NCI-H1436 (cell line): ENCODE measurements at places on chromosomes 6 and 20.

GRCh38 chr20:54550776-54551396 lies 75.5 kb downstream of the DOK5 start:
- DNase-seq = no peak

- DNase-seq = no peak
Observed at GRCh38 chr6:47306887-47307286, 2.8 kb downstream of the TNFRSF21 start.

GRCh38 chr20:54073288-54073687 lies 2.9 kb upstream of the BCAS1 start:
- no peak for DNase-seq

GRCh38 chr6:147700436-147701209 lies 192.1 kb downstream of the SAMD5 start:
- no peak for DNase-seq

- no peak for DNase-seq
Observed at GRCh38 chr20:20649945-20650344, 62.5 kb downstream of the RALGAPA2 start.

DNA sequence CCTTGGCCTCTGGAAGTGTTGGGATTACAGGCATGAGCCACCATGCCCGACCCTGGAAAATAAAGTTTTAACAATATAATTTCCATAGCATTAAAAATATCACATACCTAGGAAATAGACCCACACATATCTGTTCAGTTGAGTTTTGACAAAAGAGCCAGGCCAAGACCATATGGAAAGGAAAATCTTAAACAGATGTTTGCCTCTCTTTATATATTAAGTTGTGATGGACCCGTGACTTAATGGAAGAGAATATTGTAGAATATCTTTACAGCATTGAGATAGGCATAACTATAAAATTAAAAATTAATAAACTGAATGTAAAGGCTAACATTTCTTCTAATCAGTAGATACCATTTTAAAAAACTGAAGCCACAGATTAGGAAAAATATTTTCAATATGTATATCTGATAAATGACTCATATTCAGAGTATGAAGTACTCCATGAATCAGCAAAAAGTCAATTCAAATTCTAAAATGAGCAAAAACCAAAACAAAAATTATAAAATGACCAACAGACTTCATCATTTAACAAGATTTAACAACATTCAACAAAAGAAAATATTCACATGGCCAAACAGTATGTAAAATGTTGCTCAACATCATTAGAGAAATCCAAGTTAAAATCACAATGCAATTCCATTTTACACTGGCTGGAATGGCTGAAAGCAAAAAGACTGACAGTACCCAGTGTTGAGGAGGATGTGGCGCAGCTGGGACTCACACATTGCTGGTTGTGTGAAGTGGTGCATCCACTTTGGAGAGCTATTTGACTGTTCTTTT lies 43.3 kb downstream of the GTF2H5 start:
- no peak for DNase-seq
